Posterior vena cava (tissue), 2 donors: ENCODE measurements at places on chromosomes 5 and 9.

DNA sequence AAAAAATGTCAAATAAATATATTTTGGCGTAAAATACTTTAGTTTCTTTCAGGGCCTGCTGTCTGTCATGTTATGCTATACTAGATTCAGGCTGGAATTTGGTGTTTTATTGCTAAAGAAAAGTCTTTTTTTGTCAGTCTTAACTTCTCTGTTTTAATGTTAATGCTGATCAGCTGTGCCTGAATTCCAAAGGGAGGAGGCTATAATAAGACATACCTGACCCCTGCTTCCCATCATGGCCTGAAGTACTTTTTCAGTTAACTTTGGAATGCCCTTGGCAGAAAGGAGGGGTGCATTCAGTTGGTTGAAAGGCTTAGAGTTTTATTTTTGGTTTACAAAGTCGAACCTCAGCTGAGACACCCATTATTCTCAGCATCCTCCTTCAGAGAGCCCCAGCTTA, 58.1 kb upstream of the PANK3 start:
- DNase-seq: no peak

DNA sequence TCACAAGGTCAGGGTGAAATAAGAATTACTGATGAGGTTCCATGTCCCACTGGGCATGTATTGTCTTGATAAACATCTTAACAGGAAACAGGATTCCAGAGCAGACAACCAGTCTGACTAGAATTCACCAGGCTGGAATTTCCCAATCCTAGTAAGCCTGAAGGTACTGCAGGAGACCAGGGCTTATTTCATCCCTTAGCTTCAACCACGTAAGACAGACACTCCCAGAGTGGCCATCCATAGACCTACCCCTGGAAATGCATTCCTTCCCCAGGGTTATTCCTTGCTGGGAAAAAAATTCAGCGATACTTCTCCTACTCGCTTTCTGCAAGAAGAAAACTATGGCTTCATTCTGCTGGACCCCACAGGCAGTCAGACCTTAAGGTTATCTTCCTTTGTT, 785.4 kb downstream of the NR2F1-AS1 start:
- no peak for DNase-seq

DNA sequence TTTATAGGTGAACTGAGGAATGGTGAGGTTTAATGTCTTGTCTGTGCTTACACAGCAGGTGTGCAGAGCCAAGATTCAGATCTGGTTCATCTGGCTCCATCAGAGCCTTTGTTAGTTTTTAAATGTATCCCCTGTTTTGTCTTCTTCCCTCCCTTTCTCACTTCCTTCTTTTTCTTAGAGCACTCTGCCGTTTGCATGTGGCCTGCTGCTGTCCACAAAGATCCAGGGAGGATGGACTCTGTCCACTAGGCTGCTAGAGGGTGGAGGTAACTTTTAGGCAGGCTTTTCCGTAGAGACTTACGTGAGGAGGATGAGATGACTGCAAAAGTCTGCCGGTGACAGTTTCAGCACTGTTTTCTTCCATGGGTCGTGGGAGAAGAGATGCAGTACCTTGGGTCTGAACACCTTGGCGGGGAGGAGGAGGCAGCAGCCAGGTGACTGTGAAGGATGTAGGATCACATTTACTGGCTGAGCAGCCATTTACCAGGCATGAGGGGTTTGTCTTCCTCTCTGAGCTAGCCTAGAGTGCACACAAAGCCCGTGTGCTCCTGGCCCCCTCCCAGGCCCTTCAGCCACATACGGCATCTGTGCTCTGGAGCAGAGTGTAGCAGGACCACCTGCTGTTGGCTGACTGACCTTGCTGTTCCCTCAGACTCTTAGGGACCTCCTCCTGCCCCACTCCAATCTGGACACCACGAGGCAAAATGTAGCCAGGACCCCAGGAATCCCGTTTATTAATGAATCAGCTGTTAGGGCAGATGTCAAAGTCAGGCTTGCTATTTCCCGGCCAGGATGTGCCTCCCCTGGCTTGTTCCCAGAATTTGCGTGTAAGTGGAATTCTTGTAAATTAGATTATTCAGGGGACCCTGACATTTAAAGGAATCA, 1.8 kb downstream of the NTMT1 start:
- no peak for DNase-seq

DNA sequence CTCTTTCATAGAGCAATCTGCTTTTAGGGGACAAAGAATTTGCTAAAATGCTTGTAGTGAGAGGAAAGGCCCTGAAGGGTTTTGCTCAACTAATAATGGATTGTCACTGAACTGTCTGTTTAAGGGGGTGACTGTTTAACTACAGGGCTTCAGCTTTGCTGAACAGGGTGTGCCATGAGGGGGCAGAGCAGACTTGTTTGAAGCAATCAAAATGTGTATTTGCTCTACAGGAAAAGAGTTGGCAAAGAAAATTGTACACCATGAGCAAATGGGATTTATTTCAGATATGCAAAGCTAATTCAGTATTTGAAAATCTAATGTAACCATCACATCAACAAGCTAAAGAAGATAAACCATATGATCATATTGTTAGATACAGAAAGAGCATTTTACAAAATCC, 154.3 kb downstream of the GABRG2 start:
- DNase-seq: no peak

GRCh38 chr9:84686068-84686467, 16.5 kb downstream of the NTRK2 start:
- DNase-seq: no peak

DNA sequence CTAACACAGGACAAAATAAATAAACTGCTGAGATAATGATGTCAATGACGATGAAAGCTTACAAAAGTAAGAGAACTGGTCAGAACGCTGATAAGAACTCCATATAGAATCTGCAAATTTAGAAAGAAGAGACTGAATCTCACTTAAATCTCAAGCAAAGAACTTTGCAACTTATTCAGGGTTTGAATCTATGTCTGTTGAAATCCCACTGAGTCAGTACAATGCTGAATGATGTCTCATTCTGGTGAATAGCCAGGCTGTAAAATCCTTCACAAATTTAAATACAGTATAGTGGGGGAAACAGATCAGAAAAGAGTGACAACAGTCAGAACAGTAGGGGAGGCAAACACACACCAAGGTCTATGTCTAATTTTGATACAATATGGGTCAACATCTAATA, 38.9 kb upstream of the NR3C1 start:
- no peak for DNase-seq

DNA sequence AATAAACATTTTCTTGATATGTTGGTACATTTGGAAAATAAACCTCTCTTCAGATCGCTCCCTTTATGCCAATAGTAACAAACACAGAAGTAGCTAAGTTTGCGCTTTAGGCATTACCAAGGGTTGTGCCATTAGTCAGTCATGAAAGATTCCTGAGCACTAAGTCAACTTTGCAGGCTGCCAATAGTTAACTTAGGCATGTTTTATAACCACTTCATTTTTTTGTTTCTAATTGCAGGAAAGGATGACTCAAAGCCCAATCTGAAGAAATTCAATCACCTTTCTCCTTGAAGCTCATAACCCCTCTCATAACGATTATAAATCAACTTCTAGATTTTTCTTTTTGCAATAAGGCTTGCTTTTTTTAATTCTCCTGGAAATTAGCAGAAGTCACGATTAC, 517.0 kb downstream of the AGTPBP1 start:
- no peak for DNase-seq

GRCh38 chr5:103270581-103270980, 12.0 kb downstream of the MACIR start:
- no peak for DNase-seq

DNA sequence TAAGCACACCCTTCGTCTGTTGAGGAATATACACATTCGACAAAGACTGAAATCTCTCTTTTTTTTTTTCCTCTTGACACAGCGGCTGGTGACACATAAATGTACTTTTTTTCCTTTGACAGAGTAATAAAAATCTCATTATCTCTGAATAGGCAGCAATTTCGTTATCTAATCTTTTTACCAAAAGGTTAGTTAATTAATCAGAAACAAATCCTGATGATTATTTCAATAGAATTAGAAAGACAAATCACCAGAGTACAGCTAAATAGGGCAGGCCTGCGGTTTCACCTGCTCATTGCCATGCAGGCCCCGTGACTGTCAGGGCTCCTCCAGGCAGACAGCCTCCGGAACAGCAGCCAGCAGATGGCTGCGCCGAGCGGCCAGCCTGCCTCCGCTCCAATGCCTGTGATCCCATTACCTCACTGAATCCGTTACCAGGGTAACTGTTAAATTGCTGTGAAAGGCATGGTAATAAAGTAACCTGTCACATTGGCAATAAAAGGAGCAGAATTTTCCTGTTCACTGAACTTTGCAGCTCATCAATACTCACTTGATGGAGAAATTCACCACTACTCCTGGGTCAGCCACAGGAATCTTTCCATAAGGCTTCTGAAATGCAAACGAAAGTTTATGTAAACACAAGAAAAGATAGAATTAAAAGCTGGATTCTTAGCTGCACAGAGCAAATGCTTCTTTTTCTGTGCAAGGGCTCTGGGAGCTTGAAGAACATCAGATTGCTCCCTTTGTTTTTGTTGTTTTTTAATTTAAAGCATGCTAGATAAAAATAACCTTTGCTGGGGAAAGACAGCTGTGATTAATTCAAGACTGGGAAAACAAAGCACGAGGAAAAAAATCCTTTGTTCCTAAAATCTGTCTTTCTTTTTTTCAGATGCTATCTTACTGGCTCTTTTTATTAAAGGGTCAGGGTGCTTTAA, 666.4 kb upstream of the ZNF608 start:
- DNase-seq: peak; percentile 82

- DNase-seq: no peak
Observed at GRCh38 chr5:42057254-42057690, 132.2 kb downstream of the FBXO4 start.

GRCh38 chr5:14342306-14342705, 199.2 kb downstream of the TRIO start:
- DNase-seq: no peak

DNA sequence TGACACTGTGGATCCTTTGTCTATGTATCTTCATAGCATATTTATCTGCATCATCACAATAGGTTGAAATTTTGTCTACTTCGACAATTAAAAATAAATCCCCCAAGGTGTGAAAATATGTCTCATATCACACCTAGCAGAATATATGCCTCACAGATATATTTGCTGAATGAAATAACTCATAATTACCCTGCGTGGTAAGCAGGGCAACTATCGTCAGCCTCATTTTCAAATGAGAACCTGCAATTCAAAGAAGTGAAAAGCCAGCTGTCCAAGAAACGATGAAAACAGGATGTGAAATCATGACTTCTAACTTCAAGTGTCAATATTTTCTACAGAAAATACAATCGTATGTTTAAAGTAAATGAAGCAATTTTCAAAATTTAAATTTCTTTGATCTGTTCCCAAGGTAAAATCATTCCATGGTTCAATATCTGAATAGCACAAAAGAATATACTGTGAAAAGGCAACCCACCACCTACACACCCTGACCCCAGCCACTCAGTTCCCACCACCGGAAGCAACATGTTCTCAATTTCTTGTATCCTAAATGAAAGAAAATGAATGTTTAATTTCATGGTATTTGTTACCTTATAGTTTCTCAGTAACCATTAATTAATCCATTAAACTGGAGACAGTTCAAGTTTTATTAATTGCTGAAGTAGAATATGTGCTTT, 57.1 kb downstream of the TBCA start:
- DNase-seq: no peak

GRCh38 chr9:89606049-89606623, 1.3 kb downstream of the GADD45G start:
- peak; percentile 95 for DNase-seq

DNA sequence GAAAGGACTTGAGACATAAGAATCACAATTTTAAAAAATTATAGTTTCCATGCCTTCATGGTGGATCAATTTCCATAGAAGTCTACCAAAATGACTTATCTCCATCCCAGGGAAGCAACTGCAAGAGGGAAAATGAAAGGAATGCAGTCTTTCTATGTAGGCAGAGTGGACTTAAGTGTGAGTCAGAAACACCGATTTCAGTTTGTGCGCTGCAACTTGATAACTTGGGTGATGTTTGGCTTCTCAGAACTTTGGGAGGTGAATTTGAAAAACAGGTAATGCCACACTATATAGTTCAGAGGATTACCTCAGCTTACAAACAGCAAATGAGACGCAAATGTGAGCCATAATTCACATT, 708 bp upstream of the CSNK1G3 start:
- DNase-seq: no peak

DNA sequence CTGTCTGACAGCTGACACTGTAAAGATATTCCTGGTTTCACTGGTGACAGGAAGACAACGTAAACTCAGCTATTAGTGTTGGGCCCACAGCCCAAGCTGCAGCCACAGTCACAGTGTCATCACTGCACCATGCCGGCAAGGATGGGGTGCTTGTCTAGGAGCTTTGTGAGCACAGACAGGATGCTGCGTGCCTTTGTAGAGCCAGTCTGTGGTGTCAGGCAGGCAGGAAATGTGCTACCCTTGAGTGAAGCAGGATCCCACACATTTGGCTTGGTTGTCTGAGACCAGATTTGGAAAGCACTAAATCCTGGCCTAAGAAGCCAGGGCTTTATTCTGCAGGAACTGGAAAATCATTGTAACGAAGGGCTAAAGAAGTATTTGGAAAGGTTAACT, 121.6 kb upstream of the ADAMTS16 start:
- peak; percentile 80 for DNase-seq

DNA sequence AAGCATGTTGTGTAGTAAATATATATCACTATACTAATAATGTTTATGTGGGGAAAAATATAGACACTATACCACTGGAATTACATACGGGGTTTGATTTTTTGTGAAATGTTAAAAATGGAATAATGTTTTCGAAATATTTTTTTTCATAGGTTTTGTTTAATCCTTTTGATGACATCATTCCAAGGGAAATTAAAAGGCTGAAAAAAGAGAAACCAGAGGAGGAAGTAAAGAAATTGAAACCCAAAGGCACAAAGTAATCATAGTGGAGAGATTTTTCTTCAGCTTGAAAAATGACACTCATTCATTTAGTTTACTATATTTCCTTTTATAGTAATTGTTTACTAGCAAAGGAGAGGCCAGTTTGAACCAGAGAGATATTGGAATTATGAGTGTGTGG, 17.6 kb downstream of the CWC27 start:
- DNase-seq: no peak

- no peak for DNase-seq
Observed at GRCh38 chr9:114894206-114894605, 36.2 kb downstream of the TNFSF8 start.

DNA sequence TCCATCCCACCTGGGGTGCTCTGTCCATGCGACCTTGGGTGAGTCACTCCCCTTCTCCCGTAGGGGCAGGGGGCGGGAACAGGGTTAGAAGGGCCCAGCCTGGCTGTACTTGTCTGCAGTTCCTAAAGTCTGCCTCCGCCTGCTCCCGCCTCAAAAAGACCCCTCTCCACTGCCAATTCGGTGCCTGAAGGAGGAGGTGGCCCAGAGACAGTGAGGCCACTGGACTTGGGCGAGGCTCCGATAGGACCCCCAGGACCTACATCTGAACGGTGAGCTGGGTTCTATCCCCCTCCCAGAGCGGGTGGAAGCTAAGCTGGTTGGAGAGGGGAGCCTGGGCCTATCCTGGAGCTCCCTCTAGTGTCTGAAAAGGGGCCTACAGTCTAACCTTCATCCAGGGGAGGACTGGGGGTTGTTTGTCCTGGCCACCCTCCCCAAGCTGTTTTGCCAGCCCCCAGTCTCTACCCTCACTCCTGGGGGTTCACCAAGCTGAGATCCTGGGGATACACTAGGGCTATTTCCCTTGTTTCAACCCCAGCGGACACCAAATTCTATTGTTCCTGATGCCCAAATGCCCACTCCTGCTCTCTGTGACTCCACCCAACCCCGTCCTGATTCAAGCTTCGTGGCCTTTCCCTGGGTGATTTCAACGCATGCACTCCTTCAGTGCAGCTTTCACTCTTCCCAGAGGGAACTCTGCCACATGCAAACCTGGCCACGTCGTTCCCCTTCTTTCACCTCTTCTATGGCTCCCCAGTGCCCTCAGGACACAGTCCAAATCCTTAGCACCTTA, 6.1 kb upstream of the CRB2 start:
- no peak for DNase-seq
